ENCODE measurements at places on chromosomes 1 and 21. TPM values are rescaled to one million over a fixed set of nuclear protein-coding genes. Genes with fewer than 3 reads are reported as not detected.

GRCh38 chr1:212212906-212213305, 72.3 kb upstream of the PPP2R5A start:
- DNase-seq, result no peak

- peak; percentile 23 for DNase-seq
These were observed 177.8 kb upstream of the KLHDC7A start for GRCh38 chr1:18302788-18303413.

GRCh38 chr1:70866542-70867264, 180.9 kb downstream of the PTGER3 start:
- no peak for DNase-seq

- DNase-seq, result no peak
These were observed 15.9 kb upstream of the FASLG start for GRCh38 chr1:172642970-172643369.

DNA sequence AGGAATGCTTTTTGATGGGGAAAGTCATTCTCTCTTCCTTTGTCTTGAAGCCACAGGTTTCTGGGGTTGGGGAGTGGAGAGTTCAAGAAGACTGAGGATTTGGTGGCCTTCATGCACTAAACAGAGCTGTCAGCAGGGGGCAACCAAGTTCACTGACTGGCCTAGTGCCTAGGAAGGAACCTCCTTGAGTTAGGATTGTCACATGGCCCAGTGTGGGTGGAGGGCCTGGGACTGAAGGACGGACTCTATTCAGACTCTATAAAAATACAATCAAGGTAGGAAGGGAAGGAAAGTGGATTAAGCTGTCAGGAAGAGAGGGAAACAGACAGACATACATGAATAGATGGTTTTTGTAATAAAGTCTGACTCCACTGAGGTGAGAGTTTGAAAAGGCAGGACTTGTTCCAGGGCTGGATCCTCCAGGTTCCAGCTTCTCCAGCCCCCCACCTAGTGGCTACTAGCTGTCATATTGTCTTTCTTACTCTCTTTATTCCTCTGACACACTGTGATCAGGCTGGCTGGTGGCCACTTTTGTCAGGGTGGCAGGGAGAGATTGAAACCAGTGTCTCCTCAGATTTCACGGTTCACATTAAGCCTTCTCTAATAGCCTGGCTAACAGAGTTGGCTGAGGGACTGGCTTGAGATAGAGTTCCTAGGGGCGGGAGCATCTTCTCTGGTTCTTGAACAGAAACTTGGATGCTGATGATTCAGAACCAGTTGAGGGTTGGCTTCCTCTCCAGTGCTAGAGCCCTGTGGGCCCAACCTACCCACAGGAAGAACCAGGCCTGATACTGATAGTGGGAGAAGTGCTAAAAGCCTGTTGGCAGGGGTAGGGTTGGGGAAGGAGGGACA, 4.1 kb upstream of the SH3BGRL3 start:
- DNase-seq, result peak; percentile 84

DNA sequence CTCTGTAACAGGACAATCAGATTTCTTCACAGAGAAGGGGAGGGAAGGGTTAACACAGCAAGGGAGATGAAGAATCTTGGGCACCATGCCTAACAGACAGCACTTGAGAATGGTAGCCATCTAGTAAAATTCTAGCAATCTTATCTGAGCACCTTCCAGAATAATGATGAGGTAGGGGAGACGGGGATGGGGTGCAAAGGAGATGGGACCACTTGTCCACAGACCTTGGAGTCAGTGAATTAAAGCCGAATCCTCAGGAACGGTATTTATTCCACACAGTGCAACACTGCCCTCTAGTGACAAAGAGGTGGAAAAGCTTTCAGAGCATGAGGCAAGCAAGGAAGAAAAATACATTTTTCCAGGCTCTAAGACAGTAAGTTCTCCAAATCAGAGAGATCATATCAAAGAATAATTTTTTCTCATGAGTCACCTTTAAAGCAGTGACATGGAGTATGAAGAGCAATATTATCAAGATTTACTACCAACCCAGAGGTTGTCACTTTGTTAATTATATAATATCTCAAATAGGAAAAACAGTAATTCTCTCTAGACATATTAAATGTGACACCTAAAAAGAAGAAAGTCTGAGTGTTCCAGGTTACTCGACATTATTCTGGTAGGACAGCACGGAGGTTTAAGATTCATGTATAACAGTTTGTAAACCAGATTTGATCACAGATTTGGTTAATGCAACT, 43.3 kb upstream of the LPAR3 start:
- DNase-seq, result peak; percentile 23

DNA sequence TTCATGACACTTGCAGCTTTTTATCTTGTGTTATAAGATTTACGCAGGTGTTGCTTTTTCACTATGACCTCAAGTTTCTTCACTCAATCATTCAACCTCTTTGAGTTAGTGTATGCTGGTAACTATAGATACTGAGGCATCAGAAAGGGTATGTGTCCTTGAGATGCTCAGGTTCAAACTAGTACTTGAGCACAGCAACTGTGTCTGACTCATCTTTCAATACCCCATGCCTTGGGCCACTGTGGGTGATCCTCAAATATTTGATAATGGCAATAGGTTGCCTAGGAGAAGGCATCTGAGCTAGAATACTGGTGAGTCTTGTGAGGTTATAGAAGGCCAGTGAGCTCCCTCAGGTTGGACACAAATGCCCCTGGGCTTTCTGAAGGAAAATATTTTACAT, 88.1 kb upstream of the SPATA6 start:
- DNase-seq, result no peak

- no peak for DNase-seq
These were observed 156.8 kb upstream of the KCND3 start for GRCh38 chr1:112146201-112146715.

DNA sequence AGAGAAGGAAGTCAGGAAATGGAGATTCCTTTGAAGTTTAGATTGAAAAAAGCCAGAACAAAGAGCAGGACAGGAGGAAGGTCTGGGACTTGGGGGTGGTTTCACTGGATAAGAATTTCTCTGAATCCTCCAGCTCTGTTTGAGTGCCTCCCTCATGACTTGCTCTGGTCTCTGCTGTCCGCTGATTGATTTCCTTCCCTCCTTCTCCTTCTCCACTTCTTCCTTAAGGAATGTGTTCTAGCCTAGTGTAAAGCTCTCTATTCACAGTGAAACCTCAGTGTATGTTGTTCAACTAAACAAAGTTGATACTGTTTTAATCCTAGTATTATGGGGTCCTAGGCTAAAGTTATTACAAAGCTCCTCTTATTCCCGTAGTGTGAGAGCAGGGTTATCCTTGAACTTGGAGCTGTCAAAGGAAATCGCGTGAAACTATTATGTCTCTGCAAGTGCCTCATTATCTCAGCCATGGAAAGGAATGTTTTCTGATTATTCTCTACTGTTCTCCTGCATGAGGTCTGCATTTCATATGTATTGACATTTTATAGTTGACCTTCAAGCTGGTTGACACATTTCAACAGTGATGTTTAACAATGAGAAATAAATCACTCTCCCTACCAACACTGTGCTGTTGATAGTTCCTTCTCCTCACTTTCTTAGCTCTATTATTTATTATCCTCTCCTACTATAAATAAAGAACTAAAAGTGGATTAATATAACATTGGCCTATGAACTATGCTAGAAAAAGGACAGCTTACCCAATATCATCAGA, 82.7 kb upstream of the KCTD3 start:
- no peak for DNase-seq

GRCh38 chr1:940107-941014, 16.6 kb downstream of the SAMD11 start:
- peak; percentile 47 for DNase-seq

DNA sequence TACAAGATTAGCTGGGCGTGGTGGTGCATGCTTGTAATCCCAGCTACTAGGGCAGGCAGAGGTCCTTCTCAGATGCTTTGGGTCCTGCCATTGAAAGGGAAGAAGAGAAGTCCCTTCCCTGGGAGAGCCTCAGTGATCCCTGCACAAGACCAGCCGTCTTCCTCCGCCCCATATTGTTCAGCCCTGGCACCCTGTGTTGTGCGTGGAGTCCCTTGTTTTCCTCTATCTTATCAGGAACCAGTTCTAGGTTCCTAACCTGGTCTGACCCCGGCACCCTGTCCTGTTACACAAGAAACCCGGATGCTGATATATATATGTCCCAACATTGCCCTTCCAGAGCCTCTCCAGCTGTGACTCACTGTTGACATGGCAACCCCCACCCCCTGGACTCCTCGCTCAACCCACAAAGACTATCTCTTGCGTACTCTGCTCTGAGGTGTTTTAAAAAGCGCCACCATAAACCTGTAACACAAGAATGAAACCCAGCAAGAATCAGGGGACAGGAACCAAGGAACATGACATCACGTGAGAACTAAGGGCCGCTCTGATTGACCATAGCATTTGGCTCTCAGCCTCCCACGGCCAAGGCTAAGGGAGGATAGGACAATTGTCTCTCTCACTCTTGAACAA, 4.8 kb downstream of the MX2 start:
- DNase-seq, result peak; percentile 29

- DNase-seq, result no peak
These were observed 33.5 kb upstream of the UTS2 start for GRCh38 chr1:7886405-7886745.

- DNase-seq, result no peak
These were observed 131.2 kb upstream of the FAM78B start for GRCh38 chr1:166297993-166298392.

DNA sequence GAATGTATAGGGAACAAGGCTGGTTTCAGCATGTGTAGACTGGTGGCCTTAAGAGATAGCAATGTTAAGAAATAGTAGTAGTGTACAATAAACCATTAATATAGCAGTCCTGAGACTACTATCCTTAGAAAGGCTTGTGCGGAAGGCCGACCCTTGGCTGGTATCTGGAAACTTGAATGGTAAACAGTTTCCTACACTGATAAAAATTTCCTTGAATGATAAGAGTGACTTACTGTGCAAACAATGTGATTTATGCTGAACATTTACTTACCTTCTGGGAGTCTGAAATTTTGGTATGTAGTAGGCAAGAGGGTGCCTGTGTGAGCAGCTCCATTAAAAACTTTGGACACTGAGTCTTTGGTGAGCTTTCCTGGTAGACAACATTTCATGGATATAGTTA, 44.7 kb downstream of the MAST2 start:
- DNase-seq, result no peak

- no peak for DNase-seq
These were observed 9.2 kb downstream of the C1orf159 start for GRCh38 chr1:1106510-1107221.

GRCh38 chr1:158028969-158029368, 35.5 kb downstream of the KIRREL1 start:
- DNase-seq, result no peak

DNA sequence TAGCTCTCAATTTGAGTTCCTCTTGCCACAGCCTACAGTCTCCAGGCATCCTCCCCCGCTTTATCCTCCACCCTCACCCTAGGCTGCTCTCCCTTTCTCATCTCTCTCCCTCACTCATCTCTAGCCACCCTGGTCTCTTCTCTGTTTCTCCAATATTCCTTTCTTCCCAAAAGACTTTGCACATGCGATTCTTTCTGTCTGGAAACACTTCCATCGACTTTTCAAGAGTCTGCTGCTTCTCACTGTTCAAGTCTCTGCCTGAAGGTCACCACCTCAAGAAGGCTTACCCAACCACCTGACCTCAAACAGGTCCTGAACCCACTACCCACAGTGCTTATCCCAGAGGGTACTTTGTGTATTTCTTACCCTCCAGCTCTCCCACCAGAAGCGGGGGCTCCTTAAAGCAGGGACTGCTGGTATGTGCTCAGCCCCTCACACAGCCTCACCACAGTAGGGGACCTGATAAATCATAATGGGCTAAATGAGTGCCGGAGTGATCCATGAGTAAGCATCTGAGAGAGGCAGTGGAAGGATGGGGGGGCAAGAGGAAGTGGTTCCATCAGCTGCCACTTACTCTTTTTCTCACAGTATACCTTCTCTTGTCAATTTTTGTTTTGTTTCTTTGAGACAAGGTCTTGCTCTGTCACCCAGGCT, 14.3 kb upstream of the KRTAP19-8 start:
- DNase-seq, result peak; percentile 2

DNA sequence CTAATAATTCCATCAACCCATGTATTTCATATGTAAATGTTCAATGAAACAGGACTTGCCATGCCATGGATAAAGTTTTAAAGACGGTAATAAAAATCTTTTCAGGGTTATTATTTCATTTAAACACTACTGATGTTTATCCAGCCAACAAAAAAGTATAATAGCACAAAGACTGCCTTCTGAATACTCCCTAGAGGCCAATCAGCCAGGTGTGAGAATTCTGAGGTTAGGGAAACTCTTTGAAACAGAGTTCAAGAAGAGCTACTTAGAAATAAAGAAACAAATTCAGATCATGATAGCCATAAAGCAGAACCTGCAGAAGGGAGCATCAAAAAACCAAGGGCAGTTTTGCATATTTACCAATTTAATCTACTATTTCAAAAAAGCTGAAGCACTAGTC, 48.7 kb downstream of the AKT3 start:
- no peak for DNase-seq

GRCh38 chr1:25922971-25923552, 16.8 kb upstream of the STMN1 start:
- DNase-seq, result peak; percentile 29

GRCh38 chr1:3141129-3141528, 72.1 kb downstream of the PRDM16 start:
- no peak for DNase-seq

DNA sequence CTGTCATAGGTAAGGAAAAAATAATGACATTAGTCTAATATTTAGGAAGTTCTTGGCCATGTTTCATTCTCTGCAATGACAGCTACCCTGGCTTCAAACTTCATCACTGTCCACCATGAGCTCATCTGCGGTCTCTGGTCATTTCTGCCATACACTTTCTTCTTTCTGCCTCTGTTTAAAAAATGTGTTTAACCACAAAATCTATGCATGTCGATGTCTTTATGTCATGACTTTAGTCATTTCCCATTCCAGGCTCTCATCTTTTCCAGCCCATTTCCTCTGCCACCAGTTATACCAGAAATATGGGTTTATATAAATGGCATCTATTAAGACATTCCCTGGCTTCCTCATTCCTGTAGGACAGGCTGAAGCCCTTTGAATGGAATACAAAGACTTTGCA, 68.5 kb upstream of the DUSP10 start:
- no peak for DNase-seq

Gene HES3
- not detected for total RNA-seq

Gene CYP4A11
- total RNA-seq, result not detected

Gene KRTAP22-2
- not detected for total RNA-seq

Gene CAMK1G
- not detected for total RNA-seq

Gene DUSP10
- total RNA-seq, result 12.9 TPM

Gene PCAT6
- total RNA-seq, result 0.94 TPM

Gene MYBPHL
- total RNA-seq, result not detected

Gene CFHR4
- total RNA-seq, result not detected

Gene FHAD1
- 0.07 TPM for total RNA-seq

Gene KCNE2
- total RNA-seq, result not detected

Gene IL10
- total RNA-seq, result not detected

Gene FAM110D
- not detected for total RNA-seq
